ENCODE measurements at places on chromosomes 11 and 22. TPM values are rescaled to one million over a fixed set of nuclear protein-coding genes. Genes with fewer than 3 reads are reported as not detected.
A peak's percentile ranks its signal among the peaks of the same experiment; 100 is the strongest.

DNA sequence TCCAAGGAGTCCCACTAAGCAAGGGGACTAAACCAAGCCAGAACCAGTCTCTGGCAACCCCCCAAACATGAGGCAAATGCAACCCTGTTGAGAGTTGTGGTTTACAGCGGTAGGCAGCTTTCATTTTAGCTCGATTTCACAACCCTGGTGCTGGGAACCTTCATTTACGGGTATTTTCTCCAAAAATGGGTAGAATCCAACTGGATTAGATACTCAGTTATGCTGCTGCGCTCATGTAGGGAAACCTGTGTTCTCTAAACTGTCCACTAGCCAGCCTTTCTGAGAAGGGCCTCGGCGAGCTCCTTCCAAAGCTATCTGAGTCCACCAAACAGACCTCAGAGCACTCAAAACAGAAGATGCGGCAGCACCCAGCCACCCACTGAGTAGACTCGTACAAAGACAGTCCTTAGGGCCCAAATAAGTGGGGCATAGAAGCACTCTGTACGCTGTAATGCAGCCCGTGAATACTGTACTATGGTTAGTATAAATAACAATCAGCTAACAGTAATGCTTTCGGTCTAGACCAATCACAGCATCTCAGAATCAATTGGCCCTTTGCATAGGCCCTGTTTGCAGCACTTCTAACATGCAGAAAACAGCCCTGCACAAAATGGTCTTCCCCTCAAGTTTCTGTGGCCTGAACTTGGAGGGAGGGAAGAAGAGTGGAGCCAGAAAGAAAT lies 104.7 kb downstream of the ETS1 start:
- peak; percentile 90 for DNase-seq

GRCh38 chr22:23858484-23858815 lies 775 bp downstream of the SLC2A11 start:
- DNase-seq, result no peak

GRCh38 chr22:40194656-40195055 lies 16.9 kb downstream of the TNRC6B start:
- DNase-seq, result no peak

DNA sequence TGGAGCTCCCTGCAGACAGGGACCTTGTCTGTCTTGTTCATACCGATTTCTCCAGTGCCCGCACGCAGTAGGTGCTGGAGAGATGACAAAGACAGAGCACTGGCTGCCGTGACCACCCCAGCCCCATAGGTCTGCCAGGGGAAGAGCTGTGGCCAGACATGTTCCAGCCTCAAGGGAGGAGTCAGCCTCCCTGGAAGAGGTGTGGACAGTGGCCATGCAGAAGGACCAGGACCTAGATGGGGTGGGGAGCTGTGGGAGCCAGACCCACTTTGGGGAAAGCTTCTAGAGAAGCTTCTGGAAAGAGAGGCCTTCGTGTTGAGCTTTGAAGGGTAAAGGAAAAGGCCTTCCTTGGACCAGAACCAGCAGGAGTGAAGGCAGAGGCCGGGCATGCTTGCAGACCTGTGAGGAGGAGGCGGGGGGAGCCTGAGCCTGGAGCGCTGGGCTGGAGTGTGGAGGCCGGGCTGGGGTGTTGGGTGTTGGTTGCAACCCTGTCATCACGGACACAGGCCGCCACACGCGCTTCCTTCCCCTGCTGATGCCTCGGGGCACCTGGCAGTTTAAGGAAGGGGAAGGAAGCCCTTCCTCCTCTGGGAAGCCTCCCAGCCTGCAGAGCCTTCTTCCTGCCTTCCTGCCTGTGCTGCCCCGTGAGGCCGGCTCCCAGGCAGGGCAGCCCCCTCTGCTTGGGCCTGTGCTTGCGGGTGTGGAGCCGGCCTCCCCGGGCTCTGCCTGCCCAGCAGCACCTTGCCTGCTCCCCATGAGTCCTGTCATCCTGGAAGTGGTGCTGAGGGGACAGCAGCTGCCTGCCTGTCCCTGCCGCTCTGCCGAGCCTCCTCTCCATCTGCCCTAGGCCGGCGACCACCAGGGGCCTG lies 12.3 kb downstream of the RELT start:
- DNase-seq, result peak; percentile 67

- no peak for DNase-seq
These were observed 31.8 kb downstream of the MRGPRX1 start for GRCh38 chr11:18907391-18907790.

GRCh38 chr22:38267086-38267485 lies 5.7 kb downstream of the TMEM184B start:
- DNase-seq, result no peak

GRCh38 chr11:35507688-35508087 lies 17.7 kb downstream of the PAMR1 start:
- peak; percentile 21 for DNase-seq

DNA sequence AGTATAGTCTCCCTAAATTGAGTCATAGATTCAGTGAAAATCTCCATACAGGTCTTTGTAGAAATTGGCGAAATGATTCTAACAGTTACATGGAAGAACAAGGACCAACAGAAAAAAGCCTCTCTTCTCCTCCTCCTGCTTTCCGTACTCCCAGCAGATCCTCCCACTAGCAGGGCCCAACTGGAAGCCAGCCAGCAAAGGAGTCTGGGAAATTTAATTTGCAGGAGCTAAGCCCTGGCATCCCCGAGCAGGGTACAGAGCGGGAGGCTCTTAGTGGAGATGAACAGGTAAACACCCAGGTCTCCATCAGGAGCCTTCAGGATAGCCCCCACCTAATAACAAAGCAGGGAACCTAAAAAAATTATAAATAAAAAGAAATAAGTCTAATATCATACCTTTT lies 1473.8 kb downstream of the TBC1D22A start:
- no peak for DNase-seq

DNA sequence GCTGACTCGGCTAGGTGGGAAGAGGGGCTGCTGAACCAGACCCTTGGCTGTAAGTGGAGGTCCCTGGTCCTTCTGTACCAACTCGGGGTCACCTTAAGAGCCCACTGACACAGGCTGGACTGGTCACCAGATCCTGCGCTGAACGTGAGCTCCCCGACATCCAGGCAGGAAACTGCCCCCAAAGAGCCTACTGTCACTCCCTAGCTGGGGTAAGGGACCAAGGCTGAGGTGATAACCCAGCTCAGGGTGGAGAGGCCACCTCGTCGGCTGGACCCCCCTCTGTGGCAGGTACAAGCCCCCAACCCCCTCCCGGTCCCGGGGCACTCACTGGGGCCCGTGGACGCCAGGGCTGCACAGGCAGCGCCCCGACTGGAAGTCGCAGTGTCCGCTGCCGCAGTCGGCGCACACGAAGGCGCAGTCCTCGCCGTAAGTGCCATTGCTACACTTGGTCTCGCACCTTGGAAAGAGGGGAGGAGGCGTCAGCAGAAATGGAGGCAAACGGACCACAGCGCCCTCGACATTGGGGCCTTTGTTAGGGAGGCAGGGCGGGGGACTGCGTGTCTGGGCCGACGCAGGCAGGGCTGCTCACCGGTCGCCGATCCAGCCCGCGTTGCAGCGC lies 7.4 kb downstream of the SCARF2 start:
- DNase-seq, result no peak

- peak; percentile 70 for DNase-seq
These were observed 6.8 kb downstream of the NAA40 start for GRCh38 chr11:63945477-63946163.

GRCh38 chr11:10197091-10197490 lies 96.9 kb downstream of the SBF2 start:
- peak; percentile 7 for DNase-seq

DNA sequence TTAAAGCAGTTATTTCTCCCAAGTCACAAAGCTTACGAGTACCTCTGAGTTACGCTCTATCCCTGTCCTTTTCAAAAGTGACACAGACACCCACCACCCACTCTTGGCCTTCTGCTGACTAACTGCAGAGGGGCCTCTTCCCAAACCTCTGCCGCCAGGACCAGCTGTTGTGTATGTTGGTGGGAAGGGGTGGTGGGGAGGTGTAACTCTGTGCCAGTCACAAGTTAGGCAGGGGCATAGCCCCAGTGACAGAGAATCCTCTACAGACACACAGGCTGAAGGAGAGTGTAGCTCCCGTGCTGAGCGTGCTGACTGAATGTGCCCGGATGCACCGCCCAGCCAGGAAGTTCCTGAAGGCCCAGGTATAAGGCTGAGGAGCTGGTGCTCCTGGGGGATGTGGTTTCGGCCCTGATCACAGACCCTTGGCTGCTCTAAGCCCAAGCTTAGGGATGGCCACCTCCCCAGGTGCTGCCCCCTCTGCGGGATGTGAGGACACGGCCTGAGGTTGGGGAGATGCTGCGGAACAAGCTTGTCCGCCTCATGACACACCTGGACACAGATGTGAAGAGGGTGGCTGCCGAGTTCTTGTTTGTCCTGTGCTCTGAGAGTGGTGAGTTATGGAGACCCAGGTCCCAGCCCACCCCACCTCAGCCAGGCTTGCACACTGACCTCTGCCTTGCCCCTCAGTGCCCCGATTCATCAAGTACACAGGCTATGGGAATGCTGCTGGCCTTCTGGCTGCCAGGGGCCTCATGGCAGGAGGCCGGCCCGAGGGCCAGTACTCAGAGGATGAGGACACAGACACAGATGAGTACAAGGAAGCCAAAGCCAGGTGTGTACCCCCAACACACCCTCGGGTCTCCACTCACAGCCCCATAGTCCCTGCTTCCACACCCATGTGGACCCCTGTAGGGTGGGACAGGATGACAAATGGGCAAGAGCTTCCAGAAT lies 4.9 kb downstream of the RIC8A start:
- DNase-seq, result no peak

- no peak for DNase-seq
These were observed 10.0 kb downstream of the PVALB start for GRCh38 chr22:36806835-36807234.

GRCh38 chr22:29443452-29443851 lies 5.1 kb downstream of the RFPL1 start:
- no peak for DNase-seq

- peak; percentile 68 for DNase-seq
These were observed 25.6 kb upstream of the TH start for GRCh38 chr11:2196970-2197770.

DNA sequence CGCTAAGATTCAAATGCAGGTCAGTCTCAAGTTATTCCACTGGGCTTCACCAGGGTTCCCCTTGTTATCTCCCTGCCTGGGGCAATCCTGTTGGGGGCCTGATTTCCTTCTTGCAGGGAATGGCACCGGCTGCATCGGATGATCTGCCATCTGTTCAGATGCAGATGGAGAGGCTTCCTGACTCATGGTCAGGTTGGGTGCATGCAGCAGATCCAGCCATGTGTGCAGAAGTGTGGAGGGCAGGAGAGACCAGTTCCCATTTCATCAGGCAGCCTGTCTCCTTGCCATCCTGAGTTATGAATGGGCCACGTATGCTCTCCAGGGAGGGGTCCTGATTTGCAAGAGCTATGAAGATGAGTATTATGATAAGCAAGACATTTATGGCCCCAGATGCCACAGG lies 161.2 kb upstream of the PLET1 start:
- no peak for DNase-seq

DNA sequence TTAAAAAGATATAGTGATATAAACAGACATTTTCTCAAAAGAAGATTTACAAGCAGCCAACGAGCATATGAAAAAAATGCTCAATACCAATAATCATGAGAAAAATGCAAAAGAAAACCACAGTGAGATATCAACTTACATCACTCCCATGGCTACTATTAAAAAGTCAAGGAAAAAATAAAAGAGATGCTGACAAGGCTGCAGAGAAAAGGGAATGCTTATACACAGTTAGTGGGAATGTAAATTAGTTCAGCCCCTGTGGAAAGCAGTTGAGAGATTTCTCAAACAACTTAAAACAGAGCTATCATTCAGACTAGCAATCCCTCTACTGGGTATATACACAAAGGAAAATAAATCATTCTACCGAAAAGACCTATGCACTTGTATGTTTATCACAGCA lies 97.1 kb upstream of the CARD18 start:
- peak; percentile 76 for DNase-seq

GRCh38 chr11:10758957-10759356 lies 7.9 kb downstream of the CTR9 start:
- DNase-seq, result no peak

DNA sequence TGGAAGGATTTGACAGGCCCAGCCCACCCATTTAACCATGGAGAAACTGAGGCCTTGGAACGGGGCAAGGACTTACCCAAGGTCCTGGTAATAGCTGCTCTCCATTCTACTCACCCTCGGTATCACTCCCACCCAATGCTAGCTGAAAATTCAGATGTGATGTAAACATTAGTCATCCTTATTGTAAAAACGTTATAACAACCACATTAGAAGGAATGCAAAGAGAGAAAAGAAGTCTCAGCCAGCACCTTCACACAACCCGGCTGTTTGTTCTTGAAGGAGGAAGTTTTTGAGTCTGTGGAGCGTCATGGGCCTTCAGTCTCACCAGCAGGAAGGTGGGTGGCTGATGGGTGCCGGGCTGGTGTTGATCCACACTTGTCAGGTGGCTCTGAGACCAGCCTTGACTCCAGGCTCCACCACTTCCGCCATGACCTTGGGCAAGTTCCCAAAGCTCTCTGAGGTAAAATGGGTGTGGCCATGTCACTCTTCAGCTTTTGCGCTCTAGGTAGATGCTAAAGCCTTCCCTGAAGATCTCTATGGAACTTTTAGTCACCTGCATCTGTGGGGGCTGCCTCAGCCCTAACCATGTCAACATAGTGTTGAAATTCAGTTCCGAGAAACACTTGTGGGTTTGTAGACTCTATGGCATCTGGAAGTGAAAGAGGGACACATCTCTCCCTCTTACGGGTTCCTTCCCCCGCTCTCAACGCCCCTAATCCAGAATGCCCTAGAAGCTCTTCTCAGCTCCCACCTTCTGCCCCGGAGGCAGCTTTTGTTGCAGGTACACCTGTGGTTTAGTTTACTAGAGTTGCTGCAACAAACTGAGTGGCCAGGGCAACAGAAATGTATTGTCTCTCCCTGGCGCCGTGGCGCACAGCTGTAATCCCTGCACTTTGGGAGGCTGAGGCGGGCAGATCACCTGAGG lies 14.8 kb downstream of the CD6 start:
- peak; percentile 49 for DNase-seq

DNA sequence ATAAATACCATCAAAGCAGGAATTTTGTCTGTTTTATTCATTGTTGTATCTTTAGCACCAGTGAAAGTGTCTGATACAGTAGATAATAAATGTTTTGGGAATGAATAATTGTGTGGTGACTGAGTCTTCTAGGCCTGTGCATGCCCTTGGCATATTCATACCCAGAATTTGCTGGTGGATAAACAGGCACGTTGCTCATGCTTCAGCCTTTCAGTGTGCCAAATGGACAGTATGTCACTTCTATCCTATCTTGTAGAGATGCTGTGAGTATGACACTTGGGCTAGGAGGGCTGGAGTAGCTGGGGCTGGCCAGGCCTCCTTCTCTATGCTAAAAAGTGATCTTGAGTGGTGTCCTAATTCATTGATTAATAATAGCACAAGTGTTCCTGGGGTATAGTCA lies 287.3 kb upstream of the DDI1 start:
- DNase-seq, result no peak

GRCh38 chr11:45079943-45080719 lies 66.3 kb upstream of the PRDM11 start:
- DNase-seq, result no peak

The OR6T1 gene
- total RNA-seq, result not detected

The CHORDC1 gene
- total RNA-seq, result 45.1 TPM

The NAV2 gene
- total RNA-seq, result 15.6 TPM

The IGLL1 gene
- not detected for total RNA-seq

The OR5J2 gene
- total RNA-seq, result not detected

The KRTAP5-7 gene
- total RNA-seq, result not detected

The FAM180B gene
- not detected for total RNA-seq

The NLRP10 gene
- total RNA-seq, result 2.1 TPM

The GUCY1A2 gene
- 0.39 TPM for total RNA-seq

The TIRAP gene
- total RNA-seq, result 2.2 TPM

The OR51E2 gene
- not detected for total RNA-seq

The NCAM1 gene
- total RNA-seq, result not detected

The MRGPRG gene
- not detected for total RNA-seq

The ZNF214 gene
- 1.4 TPM for total RNA-seq

The ATP5MG gene
- total RNA-seq, result 130 TPM
